ENCODE measurements at places on chromosomes 12 and 14.

GRCh38 chr14:24710403-24711112 is 76.6 kb upstream of the GZMB start:
- peak; percentile 83 for DNase-seq

DNA sequence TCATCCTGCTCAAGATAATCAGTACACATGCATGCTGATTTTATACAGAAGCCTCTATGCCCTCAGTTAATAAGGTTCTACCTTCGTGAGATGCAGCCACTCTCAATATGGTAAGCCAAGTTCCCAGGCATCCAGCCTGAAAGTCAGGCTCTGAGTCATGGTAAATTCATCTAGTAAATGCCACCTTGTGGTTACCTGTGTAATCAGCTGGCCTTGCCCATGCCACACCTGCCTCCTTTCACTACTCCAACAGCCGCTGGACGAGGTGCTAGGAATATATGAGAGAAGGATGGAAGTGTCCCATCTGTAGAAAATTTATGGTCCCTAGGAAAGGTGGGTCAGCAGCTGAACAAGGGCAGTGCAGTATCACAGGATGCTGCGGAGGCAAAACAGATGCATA is 207.3 kb downstream of the SSPN start:
- no peak for DNase-seq

GRCh38 chr12:49825360-49825970 is 2.7 kb downstream of the NCKAP5L start:
- peak; percentile 54 for DNase-seq

DNA sequence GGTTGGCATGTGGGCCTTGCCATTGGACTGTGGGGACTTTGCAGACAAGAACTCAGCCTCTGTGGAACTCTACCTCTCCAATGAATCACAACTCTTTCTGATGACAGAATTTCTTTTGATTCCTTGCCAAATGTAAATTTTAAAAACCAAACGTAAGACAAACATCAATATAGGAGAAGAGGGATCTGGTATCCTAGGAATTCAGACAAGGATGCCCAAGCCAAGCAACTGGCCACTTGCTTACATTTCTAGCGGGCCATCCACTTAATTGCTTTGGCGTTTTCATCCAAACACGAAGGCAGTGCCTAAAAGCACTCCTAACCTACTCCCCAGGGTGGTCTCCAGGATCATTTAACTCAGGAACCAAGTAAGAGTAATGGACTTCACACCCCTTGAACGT is 23.4 kb upstream of the RAB35 start:
- no peak for DNase-seq

DNA sequence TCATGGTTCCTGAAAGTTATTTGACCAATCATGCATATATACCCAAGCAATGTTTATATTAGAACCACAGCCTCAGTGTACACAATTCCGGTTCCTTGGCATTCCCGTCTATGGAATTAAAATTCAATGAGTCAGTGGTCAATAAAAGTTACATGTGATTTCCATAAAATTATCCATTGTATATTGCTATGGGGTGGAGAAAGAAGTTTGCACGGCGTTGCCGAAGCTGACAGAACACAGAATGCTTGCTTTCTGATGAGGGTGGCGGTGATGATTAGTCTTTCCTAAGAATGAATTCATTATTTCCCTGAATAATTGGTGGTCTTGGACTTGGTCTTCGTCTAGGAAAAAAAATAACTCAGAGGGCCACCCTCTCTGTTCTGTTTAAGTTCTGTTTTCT is 214.1 kb downstream of the ANO2 start:
- DNase-seq: no peak

- DNase-seq: no peak
These were observed 71.5 kb upstream of the SFSWAP start for GRCh38 chr12:131639270-131639940.

DNA sequence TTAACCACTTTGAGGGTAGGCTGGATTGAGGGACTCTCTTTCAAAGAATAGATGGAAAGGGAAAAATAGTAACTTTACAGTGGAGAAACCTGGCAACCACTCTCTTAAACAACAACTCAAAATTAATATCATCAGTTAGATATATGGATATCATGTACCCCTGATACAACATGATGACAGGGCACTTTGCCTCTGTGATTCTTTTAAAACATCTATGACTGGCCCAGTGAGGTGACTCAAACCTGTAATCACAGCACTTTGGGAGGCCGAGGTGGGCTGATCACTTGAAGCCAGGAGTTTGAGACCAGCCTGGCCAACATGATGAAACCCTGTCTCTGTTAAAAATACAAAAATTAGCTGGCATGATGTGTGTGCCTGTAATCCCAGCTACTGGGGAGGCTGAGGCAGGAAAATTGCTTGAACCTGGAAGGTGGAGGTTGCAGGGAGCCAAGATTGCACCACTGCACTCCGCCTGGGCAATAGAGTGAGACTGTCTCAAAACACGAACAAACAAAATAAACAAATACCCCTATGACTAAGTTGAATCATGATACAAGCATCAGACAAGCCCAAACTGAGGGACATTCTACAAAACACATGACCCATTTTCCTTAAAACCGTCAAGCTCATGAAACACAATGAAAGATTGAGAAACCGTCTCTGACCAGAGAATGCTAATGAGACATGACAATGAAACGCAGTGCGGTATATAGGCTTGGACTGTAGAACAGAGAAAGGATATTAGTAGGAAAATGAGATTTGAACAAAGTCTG is 26.4 kb upstream of the SLC7A8 start:
- no peak for DNase-seq

DNA sequence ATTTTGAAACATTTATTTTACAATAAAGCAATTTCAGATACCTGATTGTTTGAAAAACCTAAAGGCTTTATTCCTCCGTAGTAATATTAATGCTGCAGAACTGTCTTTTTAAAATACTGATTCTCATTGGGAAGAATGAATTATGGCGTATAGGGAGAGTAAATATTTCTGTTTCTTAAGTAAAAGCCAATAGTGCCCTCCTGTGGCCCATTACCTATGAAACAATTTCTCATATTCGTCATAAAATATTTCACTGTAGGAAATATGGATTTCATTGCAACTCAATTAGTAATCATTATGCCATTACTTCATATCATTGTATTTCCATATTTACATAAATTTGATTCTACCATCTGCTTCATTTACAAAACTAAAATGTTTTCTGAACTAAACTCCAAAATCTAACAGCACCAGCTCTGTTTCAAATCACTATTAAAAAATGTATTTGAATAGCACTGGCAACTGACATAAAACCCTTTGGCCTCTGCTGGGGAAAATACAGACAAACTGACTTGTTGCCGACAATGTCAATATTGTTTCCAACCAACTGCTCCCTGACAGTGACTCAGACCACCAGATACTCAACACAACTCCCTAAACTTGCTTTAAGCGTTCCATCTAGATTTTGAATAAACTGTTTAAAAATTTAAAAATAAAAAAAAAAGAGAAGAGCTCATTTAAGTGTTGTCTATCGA is 290.3 kb downstream of the NAV3 start:
- peak; percentile 46 for DNase-seq

DNA sequence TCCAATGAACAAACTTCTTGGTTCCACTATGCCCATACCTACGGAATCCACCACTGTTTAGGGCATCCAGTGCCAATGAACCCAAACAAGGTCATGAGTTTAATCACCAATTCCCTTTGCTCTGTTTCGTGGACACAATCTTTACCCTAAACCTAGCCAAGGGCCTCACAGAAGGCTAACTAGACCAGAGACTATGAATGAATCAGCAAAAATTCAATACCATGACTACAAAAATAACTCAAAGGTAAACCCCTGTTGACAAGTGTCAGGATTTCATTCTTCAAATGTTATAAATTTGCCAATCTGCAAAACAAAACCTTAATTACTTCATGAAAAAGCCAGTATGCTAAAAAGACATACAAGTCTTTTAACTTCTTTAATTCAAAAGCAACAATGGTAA is 96.7 kb downstream of the CEP128 start:
- DNase-seq: no peak

GRCh38 chr12:118979763-118980406 is 1.5 kb upstream of the SRRM4 start:
- peak; percentile 76 for DNase-seq
